ENCODE measurements at places on chromosomes 1 and 21.
A peak's percentile ranks its signal among the peaks of the same experiment; 100 is the strongest.

- DNase-seq, result no peak
Observed at GRCh38 chr1:6459850-6460265, 6.1 kb downstream of the TNFRSF25 start.

- DNase-seq, result no peak
Observed at GRCh38 chr1:74714429-74715235, 18.2 kb downstream of the CRYZ start.

GRCh38 chr1:52239708-52240001 is 97.8 kb downstream of the ZFYVE9 start:
- no peak for DNase-seq

GRCh38 chr1:210231846-210232510 is 618 bp upstream of the SERTAD4 start:
- peak; percentile 37 for DNase-seq
